ENCODE measurements at places on chromosomes 5 and 9.

DNA sequence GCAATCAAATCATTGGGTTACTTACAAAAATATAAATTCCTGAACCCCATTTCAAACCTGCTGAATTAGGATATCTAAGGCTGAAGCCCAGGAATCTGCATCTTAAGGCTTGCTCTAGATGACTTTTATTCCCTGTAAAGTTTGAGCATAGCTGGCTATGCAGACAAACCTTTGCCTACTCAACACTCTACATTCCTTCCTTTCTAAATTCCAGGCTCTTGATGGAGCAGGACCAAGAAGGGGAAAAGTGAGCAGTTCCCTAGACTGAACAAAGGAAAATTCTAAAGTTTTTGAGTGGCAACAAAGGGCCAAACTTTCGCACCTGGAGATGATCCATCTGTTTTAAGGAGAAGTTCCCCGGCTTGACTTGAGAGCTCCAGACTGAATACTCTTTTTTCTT lies 9.8 kb upstream of the ADRA1B start:
- DNase-seq: no peak

DNA sequence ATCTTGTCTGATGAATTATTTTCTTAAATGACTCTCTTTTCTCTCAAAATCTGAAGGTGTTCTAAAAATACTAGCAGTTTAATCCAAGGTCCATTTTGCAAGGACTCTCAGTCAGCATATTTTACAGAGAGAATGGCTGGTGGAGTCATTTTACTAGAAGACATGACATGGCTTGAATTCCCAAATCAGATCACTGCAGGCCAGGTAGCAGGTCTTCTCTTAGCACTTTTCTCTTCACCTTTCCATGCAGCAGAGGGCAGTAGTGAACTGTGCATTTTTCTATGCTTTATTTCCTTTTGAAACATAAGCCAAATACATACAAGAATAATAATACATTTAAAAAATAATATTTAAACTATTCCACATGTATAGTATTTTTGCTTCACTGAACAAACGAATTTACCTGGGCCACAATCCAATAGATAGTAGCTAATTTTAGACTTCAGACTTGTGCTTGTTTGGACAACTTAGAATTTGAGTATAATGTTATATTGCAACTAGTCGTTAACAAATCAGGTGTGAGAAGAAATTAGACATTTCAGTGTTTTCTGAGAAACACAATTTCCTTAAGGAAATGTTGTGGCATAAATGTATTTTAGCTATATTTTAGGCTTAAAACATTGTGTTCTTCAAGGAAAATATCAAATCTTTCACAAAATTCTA lies 289.4 kb upstream of the DAB2 start:
- DNase-seq: peak; percentile 78

- no peak for DNase-seq
Measured at GRCh38 chr5:79508794-79509193, 5.1 kb downstream of the HOMER1 start.

DNA sequence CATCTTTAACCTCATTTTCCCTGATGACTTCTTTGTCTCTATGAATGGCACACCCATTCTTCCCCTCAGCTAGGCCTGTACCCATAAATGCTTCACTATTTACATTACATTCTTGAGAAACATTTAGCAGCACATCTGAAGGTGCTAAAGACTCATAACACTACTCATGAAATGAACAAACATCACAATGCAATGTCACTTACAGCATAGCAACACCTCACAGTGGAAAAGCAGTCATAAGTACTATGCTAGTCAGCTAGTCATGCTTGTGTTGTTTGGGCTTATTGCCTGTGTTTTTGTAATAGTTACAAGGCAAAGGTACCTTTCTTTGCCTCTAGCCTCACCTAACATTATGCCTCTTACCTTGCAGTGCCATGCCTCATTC lies 228.9 kb downstream of the KIAA0825 start:
- DNase-seq: no peak

GRCh38 chr5:143054480-143054941 lies 284.3 kb downstream of the ARHGAP26 start:
- DNase-seq: no peak

GRCh38 chr5:102591650-102592049 lies 92.8 kb upstream of the SLCO6A1 start:
- DNase-seq: no peak

DNA sequence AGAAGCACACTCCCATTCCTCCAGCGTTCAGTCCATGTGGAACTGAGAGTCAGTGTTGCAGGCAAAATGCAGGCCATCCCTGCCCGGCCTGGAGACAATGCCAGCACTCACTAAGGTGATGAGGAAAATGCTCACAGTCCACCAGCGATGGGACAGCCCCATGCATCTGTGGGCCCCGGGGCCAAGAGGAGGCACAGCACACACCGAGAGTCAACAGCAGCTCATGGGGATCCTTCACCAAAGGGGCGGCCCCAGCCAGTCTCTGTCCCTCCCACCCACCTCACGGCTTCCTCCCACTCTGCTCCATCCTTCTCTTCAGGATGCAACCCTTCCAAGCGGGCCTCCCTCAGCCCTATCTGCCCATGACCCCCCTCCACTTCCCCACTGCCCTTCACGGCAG lies 6.2 kb downstream of the SEMA4D start:
- DNase-seq: no peak

GRCh38 chr5:95641741-95642220 lies 4.8 kb upstream of the RFESD start:
- DNase-seq: no peak

GRCh38 chr5:105392710-105393149 lies 1830.1 kb upstream of the NUDT12 start:
- peak; percentile 8 for DNase-seq

DNA sequence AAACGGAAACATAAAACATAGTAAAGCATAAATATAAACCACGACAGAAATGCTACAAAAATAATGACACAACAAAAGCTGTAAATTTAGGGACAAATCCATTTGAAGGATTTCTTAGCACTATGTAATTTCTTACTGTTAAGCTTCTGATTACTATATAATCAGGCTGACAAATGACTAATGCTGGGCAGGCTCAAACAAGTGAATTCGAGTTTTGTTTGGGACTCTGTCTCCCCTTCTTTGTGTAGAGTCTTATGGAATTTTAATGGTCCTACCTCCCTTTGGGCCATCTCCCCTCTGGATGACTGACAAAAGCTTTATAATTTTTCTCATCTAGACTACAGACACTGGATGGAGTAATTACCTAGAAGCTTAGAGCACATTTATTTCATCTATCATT lies 24.6 kb upstream of the KIF2A start:
- DNase-seq: no peak

- DNase-seq: no peak
Measured at GRCh38 chr9:124964604-124965003, 23.7 kb upstream of the GOLGA1 start.

DNA sequence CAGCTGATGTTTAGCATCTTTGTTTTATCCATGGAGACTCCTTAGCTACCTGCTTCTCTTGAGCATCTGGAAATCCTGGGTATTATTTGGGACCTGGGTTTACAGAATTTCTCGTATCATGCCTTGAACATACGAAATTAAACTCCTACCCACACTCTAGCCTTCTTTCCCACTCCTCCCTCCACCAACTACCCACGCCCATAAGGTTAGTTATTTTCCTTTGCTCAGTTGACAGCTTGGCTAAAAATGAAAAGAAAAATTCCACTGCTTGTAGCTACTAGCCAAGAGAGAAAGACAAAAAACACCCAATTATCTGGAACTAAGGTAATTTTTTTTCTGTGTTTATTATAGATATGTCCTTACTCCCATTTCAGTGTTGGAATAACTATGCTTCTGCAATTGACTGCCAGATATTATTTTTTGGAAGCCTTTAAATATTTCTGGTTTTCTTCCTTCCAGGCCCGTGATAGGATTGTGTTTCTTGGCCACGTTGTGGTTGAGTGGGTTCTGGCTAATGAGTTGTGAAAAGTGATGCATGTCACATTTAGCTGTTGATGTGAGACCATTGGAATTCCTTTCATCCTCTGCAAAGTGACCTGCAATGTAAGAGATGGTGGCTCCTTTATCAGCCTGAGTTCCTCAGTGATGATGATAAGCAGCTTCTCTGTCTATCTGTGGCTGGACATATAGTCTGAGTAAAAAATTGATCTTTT lies 308.1 kb downstream of the LRRC70 start:
- DNase-seq: no peak

- no peak for DNase-seq
Measured at GRCh38 chr5:25224316-25224982, 579.7 kb upstream of the CDH10 start.

GRCh38 chr9:107694390-107694789 lies 204.8 kb upstream of the KLF4 start:
- no peak for DNase-seq

- no peak for DNase-seq
Measured at GRCh38 chr5:99639905-99640304, 711.1 kb upstream of the CHD1 start.

DNA sequence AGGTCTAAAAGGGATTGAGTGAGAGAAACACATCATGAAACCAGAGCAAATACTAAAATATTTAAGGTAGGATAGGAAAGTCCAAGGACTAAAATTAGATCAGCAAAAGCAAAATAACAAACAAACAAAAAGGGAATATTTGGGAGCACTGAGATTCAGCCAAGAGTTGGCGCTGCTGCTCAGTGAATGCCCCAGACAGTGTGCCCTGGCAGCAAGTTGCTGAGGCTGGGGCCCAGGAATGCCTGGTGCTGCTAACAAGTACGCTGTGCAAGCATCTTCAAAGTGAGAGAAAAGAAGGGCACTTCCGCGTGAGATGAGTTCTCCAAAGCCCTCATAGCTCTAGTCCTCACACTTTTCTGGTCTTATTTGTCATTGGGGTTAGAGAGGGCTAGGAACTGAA lies 603.3 kb downstream of the EFNA5 start:
- peak; percentile 36 for DNase-seq

GRCh38 chr5:83509540-83509939 lies 38.0 kb downstream of the VCAN start:
- DNase-seq: no peak

GRCh38 chr5:104327801-104328200 lies 765.2 kb upstream of the NUDT12 start:
- DNase-seq: no peak

DNA sequence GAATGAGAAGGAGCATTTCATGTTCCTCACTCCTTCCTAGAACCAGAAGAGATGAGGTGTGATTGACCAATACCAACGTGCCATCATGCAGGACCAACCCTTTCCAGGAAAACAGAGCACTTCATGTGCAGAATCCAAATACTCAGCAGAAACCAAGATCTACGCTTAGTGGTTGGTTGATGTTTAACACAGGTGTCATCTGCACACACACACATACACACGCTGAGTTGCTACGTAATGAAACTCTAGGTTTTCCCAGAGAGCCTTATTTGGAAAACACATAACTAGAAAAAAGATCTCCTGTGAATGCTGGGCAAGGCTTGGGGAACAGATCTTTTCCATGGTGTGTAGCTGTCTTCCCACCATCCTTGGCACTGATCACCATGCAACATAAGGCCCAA lies 21.1 kb upstream of the ZNF622 start:
- DNase-seq: no peak

DNA sequence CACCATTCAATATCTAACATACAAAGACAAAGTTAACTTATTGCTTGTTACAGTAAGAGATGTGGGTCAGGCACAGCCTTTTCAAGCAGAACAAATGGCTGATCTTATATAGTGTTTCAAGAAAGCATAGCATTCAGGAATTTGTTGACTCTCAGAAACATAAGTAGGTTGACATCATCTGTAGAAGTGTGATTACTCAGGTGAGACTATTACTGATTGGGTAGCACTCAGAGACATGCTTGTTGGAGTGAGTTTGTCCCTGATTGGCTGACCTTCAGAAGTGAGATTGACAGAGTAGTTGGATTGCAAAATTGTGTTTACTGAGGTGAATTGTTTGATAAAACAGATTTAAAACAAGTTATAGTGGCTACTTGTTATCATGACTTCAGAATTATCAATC lies 30.7 kb upstream of the TNPO1 start:
- DNase-seq: no peak

- no peak for DNase-seq
Measured at GRCh38 chr5:2910401-2911175, 159.1 kb upstream of the IRX2 start.

DNA sequence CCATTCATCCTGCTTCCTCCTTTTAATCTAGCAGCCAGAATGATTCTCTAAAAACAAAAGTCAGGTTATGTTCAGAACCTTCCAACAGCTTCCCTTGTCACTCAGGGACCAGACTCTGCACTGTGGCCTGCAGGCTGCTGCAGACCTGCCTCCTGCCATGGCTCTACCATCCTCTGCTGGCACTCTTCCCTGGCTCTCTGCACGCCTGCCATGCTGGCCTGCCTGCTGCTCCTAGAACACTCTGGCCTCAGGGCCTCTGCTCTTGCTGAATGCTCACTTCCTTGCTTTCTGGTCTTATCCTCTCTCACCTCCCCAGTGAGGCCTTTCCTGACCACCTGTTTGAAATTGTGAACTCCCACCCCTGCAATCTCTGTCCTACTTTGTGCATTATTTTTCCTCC lies 149.4 kb downstream of the CD180 start:
- DNase-seq: no peak

DNA sequence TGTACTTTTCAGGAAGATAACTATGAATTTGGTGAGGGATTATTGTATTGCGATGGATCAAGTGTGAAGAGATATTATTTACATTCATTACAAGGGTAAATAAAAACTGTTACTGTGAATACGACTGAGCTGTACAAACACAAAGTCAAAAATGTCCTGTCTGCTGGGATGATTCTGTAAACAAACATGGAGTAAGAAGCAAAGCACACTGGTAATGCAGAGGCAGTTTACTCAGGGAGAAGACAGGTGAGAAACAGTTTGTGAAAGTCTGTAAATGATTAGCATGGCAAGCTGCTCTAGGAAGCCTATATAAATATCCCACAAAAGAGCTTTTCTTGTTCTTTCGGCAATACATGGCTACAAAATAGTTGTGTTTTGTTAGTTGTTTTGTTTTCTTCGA lies 115.4 kb upstream of the GNA14 start:
- no peak for DNase-seq

DNA sequence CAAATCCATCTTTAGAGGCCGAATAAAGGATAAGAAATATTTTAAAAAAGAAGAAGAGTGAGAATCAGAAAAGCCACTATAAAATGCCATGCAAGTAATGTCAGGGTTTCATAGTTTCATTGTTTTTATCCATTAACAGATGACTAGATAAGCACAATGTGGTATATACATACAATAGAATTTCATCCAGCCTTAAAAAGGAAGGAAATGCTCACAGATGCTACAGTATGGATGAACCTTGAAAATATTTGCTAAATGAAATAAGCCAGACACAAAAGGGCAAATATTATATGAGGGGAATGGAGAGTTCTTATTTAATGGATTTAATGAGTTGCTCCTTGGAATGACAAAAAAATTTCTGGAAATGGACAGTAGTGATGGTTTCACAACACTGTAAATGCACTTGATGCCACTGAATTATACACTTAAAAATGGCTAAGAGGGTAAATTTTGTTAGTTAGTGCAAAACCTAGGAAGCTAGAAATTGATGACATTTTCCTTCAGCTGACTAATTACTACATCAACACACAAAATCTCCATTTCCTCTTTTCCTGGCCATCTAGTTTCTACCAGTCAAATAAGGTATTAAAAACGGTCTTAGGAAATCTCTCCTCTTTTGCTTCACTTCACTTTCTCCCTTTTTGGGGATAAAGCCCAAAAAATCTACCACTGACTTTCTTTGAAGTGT lies 86.6 kb downstream of the GNA14 start:
- DNase-seq: no peak

Data from GM23338 (cell line).